ENCODE measurements at places on chromosomes 6 and 20.
A peak's percentile ranks its signal among the peaks of the same experiment; 100 is the strongest.

DNA sequence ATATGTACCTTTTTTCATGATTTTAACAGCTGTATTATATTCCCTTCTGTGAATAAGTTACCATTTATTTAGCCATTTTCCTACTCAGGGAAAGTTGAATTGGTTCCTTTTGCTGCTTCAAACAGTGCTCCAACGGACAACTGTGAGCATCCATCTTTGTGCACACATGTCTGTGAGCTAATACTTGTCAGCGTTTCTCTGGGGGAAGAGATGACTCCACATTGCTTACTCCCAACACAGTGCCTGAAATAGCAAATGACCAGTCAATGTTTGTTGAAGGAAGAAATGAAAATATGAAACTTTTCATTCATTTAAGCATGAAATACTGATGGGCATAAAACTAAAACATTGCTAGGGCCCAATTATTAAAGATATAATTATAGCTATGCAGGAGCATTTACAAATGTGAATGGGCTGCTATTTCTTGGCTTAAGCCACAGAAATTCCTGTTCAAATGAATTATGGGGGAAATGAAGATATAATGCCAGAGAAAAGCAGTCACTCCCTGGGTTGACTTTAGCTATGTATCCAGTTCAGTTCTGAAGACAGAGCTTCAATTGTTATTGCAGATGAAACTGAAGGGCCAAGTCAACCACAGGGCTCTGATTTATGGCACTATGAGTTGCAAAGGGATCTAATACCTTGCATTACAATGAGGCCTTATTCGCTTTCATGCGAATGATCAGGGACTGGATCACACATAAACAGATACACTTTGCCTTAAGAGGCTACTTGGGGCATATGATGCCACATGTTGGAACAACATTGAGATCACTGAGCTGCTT lies 47.4 kb upstream of the FOXC1 start:
- no peak for DNase-seq

GRCh38 chr6:5455142-5455541 lies 193.8 kb downstream of the FARS2 start:
- no peak for DNase-seq

- no peak for DNase-seq
Observed at GRCh38 chr6:66103354-66103753, 396.3 kb upstream of the EYS start.

DNA sequence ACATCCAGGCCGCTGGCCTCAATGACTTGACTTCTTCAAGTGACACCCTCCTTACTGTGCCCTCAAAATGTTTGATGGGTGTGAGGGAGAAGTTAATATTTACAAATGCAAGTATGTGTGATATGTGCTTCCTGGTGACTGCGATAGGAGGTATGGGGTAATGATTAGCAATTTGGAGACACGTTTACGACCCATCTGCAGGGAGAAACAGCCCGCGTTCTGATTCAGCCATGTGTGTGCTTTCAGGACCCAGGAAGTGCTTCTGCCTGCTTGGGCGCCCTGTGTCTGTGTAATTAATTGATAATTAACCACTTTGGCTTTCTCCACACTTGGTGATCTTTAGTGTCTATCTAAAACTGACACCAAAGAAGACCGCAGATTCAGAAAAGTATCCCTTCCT lies 25.0 kb downstream of the SIRPA start:
- DNase-seq: no peak

DNA sequence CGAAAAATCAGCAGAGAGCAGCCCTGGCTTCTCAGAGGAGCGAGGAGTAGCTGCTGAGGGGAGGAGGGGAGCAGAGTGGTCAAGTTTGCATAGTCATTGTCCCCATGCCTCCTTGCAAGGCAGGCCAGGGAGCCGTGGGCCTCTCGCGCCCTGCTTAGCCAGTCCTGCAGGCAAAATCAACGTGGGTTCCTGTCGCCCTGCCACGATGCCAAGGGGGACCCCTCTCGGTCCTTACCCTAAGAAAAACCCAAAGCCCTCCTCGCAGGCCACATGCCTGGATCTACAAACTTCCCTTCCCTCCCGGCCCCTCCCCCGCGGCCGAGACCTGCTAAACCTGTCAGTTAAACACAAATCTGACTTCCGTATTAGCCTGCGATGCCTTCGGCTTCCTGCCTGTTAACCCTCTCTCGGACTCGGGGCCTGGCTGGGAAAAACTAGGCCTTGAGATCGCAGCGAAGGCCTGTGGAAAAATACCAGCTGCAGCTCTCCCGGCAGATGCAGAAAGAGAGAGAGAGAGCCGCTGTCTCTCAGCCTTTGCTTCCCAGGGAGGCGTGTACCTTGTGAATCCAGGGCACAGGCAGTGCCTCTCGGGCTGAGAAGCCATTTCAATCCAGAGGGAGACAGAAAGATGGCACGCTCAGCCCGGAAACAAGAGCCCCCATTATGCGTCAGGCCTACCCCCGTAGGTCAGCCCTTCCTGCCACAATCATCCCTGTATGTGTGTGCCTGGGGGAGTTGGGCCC lies 968 bp upstream of the ZMYND8 start:
- peak; percentile 7 for DNase-seq

GRCh38 chr6:28586962-28587745 lies 61.5 kb downstream of the GPX5 start:
- DNase-seq: no peak

DNA sequence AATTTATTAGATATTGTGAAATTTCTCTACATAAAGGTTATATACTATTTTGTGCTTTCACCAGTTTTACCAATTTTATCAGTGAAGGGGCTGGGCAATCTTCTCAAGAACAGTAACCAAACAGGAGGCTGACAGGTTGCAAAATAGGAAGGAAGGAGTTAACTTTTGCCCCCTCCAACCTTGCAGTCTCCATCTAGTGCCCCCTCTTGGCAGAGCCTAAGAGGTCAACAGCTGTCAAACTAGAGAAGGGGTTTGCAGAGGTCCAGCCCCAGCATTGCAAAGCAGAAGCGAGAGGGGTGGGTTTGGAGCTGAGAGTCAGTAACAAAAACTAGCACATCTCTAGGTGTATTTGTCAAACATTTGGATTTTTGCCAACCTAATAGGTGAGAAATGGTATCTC lies 391.0 kb downstream of the CDC5L start:
- no peak for DNase-seq

GRCh38 chr6:6515691-6516607 lies 72.6 kb upstream of the LY86 start:
- no peak for DNase-seq

- DNase-seq: no peak
Observed at GRCh38 chr20:36320261-36320897, 14.2 kb downstream of the DLGAP4 start.

GRCh38 chr20:51286758-51287157 lies 255.8 kb downstream of the NFATC2 start:
- no peak for DNase-seq

DNA sequence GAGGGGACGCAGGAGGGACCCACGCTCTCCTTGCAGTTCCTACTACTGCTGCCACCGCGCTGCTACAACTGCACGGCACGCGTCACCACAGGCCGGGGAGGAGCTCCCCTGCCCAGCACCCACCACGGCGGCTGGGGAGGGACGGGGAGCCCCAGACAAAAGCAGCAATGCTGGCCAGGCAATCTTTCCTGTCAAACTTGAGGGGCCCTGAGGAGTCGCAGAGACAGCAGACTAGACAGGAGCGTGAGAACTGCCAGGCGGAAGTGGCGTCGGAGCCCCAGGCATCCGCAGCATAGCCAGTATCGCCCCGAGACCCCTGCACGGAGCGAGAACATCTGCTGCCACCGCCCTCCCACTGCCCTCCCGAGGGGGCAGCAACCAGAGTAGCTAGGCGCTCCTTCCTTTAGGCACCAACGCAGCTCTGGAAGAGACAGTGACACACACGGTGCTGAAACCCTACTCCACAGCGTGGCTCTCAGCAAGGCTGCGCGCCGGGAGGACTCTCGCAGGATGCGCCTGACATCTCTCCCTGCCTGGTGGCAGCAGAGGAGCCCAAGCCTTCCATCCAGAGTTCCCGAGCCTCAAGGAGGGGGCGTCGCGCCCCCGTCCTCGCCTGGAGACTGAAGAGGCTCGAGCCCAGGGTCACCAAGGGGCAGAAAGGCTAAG lies 2.2 kb downstream of the TAF4 start:
- DNase-seq: no peak

GRCh38 chr6:56288347-56288746 lies 41.0 kb upstream of the COL21A1 start:
- no peak for DNase-seq

DNA sequence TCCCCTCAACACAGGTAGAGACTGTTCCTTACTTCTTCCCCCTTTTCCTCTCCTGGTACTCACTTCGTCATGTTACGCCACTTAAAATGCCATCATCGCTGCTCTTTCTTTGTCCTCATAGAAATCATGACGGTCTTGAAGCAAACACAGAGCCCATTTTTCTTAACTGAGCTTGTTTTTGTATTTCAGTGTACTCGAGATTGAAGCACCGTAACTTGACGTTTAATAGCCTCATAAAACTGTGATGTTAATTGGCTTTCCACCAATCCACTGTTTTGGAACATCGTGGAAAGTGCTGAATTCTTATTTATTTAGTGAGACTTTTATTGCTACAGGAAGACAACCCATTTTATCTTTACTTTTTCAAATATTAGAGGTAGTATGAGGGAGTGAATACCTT lies 38.7 kb downstream of the DUSP22 start:
- DNase-seq: no peak

GRCh38 chr6:103729658-103730057 lies 1130.1 kb downstream of the HACE1 start:
- no peak for DNase-seq

DNA sequence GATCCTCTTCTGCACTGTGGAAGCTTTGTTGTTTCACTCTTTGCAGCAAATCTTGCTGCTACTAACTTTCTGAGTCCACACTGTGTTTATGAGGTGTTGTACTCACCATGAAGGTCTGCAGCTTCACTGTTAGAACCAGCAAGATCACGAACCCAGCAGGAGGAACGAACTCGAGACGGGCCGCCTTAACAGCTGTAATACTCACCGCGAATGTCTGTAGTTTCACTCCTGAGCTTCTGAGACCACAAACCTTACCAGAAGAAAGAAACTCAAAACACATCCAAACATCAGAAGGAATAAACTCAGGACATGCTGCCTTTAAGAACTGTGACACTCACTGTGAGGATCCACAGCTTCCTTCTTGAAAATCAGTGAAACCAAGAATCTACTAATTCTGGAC lies 48.1 kb upstream of the MBOAT1 start:
- no peak for DNase-seq

DNA sequence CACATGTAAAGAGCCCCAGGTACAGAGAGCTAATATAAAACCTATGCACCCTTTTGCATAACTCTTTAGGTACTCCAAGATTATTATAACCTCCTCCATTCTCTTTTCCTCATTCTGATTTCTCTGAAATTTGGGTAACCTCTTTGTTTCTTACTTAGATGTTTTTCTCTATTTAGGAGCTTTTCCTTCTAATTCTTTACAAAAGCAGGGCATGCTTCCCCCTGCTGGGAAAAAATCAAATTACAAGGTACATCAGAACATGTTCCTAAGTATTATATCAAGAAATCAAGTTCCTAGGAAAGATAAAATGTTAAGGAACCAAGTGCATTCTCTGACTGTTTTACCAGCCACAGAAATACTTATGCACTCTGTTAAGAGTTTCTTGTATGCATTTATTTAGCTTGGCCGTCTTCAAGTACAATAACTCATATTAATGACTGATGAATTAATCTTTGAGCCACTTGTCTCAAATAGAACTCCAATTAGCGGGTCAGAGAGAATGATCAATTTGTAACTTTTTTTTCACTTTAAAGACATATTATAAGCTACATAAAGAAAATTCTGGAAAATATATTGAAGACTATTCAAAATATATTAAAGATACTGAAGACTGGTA lies 2.1 kb downstream of the KHDRBS2 start:
- no peak for DNase-seq

DNA sequence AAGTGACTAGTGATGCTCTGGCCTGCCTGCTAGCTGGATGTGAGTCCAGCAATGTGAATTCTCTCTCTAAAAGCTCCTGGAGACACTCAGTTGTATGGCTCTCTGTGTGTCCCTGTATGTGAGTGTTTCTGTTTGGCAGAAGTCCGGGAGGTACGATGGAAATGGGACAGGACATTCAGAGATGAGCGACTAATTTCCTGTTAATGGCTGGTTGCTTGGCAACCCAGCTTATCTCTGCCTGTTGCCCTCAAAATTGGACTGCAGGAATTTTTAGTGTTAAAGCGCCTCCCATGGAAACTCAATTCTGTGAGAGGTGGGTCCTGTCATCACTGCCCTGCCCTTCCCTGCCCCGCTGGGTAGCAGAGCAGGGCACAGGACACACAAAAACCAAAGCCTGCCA lies 136.8 kb upstream of the LRFN2 start:
- no peak for DNase-seq

DNA sequence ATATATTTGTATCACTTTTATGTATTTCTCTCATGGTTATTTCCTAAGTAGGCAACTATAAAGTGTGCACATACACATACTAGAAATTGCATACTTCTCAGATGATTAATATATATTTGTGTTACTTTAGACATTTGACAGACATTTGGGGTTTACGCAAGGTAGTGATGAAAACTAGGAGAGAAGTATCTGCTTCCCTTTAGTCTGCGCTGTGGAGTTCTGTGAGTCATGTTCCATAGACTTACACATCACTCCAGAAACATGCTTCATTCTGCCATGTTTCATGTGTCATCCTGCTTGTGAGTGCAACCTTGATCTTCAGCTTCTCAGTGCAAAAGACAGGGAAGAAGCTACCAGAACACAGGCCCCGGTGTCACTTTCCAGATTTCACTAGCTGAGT lies 200.7 kb upstream of the BMP2 start:
- no peak for DNase-seq

GRCh38 chr6:113488061-113488460 lies 369.1 kb upstream of the MARCKS start:
- no peak for DNase-seq

- DNase-seq: no peak
Observed at GRCh38 chr6:6694825-6695624, 106.5 kb downstream of the LY86 start.

DNA sequence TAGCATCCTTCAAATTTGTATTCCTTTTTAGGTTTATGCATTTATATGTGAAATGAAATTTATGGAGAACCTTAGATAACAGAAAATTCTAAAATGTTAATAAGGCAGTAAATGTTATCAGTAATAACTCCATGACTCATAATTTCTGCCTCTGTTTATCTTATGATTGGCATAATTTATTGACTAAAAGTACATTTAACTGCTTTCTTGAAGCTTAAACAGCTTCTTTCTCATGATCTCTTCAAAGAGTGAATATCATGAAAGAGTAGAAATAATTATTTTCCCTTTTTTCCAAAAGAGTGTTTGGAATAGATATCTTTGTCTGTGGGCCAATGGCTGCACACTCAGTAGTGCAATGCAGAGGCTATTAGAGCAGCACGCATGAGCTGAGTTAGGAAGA lies 91.3 kb downstream of the SHLD1 start:
- no peak for DNase-seq

DNA sequence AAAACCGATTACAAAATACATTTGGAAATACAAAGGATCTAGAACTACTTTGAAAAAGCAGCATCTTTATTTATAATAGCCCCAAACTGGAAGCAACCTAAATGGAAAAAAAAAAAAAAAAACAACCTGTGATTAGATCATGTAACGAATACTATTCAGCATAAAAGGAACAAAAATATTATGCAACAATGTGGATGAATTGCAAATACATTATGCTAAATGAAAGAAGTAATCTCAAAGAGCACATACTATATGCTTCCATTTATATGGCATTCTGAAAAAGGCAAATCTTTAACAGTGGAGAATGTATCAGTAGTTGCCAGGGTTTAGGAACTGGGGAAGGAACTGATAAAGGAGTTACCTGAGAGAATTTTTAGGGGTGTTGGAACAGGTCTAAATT lies 28.9 kb downstream of the IRAK1BP1 start:
- no peak for DNase-seq
